SHP77 (cell line): ENCODE measurements at places on chromosomes 7 and 10.

DNA sequence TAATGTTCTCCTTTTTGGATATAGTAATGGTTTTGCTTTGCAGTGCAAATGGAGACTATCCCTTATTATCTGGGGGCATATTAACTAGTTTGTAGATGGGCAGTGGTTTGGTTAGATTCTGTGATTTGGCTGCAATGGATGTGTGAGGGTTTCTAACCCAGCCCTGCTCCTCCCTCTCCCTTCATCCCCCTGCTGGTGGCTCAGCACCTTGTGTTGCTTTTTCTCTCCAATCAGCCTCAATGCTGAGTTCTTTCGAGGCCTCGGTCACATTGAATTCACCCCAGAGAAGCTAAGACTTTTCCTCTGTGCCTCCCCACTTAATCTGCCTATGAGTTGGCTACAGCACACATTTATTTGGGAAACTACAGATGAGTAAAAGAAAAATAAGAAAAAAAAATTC, 120.0 kb downstream of the MALRD1 start:
- peak; percentile 17 for DNase-seq

- no peak for DNase-seq
Observed at GRCh38 chr10:97046456-97047082, 139.2 kb downstream of the SLIT1 start.

DNA sequence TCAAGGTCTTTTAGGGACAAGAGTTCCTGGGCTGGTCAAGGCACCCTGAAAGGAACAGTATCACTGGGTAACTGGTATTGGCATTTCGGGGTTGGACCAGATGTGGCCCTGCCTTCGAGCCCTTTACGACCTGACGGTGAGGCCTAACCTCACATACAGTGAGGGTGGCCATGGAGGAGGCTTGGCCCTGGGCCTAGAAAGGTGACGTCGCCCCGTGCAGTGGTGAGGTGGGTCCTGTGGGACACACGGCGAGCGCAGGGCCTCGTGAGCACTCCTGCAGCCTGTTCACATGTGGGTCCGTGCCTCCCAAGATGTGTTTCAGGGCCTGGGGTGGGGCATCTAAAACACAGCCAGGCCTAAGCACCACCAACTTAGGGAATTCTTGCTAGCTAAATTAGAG, 36.1 kb downstream of the CRHR2 start:
- no peak for DNase-seq

DNA sequence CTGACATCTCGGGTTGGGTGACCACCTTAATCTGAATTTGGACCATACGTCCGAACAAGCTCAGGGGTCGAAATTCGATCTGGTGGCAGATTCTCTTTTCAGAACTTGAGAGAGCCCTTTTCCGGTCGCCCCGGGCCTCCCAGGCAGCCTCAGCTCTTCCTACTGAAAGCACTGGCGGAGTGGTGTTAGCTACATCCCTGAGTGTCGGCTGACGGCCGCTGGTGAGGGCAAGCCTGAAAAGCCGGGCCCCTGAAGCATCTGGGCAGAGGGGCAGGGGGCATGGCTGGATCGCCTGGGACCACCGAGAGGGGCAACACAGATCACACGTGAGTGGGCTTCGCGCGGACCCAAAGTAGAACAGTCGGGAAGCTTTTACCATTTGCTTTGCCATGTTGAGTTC, 116.1 kb downstream of the SMURF1 start:
- DNase-seq = no peak

DNA sequence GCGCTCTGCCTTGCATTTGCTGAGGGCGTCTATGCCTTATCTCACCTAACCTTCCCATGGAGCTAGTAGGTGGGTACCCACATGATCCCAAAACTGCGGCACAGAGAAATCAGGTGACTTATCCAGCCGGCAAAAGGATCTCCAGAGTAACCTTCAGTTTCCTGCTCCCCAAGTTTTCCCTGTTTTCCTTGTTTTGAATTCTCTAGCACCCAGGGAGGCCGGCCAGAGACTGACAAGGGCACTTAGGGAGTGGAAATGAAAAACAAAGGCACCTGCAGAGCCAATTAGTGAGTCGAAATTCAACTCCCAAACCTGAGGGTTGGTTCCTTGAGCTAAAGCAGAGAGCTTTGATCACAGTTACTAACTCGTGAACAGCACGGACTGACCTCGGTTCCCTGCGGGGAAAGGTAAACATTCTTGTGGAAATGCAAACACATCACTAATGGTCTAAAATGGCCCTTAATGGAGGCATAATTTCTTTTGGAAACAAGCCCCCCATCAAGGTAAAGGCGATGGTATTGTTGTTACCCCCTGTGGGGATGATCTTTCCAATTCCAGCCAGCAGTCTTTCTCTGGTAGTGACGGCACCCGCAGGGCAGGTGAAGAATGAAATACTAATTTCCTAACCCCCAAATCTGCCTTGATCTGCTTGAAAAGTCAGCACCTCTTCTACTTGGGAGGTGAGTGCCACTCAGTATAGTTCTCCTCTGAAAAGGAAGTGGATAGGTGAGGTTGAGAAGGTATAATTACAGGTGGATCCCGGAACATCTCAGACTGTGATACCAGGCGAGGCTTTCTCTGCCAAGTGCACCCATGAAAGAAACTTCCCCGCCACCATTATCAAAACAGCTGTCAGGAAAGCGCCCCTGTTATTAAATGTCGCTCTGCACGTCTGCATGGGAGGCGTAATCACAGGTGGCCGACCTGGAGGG, 365.6 kb upstream of the AUTS2 start:
- DNase-seq = no peak

GRCh38 chr10:56181607-56182006, 179.5 kb downstream of the ZWINT start:
- no peak for DNase-seq

- DNase-seq = no peak
Observed at GRCh38 chr10:118925404-118926071, 104.0 kb upstream of the NANOS1 start.

- DNase-seq = no peak
Observed at GRCh38 chr7:69619635-69620034, 21.4 kb downstream of the AUTS2 start.

DNA sequence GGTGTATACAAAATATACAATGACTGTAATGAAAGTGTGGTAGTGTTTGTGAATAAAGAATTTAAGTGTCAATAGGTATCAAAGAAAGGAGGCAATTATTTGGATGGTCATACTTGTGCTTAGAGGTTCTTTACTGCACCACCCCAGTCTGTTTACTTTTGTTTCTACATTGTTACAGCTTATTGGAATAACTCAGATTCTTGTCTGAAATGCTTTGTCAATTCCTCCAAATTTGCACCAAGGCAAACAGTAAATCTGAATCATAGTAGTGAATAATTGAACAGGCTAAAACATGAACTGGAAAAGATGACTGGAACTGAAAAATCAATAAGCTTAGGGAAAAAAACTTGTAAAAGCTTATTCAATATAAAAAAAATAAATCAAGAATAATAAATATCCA, 319.2 kb downstream of the EXOC4 start:
- DNase-seq = no peak

DNA sequence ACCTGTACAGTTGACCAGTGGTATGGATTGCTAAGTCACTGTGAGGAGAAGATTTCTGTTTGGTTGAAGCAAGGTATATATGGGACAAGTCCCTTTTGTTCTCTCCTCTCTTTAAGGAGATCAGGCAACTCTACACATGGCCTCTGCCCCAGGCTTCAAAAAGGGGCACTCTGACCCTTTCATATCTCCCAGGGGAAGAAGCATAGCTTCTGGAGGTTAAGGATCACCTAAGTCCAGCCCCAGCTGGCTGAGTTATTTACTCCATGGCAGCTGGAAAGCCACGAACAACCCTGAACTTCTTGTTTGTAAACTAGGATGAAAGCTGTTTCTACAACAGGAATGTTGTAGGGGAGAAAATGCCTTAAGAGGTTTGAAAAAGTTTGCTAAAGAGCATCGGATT, 129.2 kb upstream of the FEZF1 start:
- no peak for DNase-seq

DNA sequence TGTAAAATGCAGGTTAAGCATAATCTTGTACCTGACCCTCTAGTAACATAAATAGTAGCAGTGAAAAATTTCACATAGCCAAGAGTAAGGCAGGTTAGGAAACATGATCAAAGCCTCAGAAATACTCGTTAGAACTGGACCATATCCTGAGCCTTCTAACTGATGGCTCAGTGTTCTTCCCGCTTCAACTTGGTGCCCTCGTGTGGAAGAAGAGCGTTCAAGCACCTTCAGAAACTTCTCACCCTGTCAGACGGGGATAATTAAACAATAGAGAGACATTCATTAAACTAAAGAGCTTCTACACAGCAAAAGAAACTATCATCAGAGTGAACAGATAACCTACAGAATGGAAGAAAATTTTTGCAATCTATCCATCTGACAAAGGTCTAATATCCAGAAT, 124.5 kb downstream of the MYOF start:
- peak; percentile 37 for DNase-seq

GRCh38 chr10:114015708-114016107, 28.0 kb upstream of the ADRB1 start:
- no peak for DNase-seq

DNA sequence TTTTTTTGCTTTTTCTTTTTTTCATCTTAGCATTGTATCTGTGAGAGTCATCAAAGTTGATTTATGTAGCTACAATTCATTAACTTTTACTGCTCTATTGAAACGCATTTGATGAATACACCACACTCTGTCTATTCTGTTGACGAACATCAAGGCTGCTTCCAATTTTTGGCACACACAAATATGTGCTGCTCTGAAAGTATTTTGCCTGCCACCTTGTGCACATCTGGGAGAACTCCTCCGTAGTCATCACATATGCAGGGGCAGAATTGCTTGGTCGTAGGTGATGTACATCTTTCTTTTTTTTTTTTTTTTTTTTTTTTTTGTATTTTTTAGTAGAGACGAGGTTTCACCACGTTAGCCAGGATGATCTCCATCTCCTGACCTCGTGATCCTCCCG, 796.8 kb downstream of the KCNMA1 start:
- DNase-seq = no peak

DNA sequence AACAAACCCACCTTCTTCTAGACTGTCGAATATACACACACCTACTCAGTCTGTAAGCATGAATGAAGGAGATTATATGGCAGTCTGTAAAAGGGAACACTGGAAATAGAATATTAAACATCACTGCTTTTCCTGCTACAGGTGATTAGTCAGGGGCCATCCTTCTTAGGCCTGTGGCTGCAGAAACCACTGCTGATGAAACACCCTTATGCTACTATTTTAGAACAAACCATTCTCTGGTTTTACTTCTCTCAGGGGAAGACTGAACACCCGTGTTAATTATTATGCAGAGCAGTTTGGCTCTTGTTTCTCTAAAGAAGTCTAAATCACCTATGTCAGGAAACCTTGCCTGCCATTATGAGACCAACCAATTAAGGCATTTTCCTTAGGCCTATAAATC, 351.1 kb upstream of the KLF6 start:
- no peak for DNase-seq

DNA sequence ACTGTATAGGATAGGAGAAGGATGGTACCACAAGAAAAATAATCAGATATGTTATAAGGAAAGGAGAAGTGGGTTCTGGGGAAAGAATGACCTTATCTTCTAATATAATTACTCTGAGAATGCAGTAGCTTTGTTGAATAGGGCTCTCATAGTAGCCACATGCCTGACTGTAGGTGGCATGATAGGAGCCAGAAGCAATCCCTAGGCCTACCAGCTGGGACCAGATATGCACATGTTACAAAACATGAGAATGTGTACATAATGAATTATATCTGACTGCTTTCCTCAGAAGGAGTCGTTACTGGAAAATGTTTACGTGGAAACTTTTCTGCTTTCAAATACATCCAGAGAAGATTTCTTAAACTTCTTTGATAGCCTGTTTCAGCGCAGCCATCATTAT, 53.2 kb upstream of the FAM3C start:
- no peak for DNase-seq

DNA sequence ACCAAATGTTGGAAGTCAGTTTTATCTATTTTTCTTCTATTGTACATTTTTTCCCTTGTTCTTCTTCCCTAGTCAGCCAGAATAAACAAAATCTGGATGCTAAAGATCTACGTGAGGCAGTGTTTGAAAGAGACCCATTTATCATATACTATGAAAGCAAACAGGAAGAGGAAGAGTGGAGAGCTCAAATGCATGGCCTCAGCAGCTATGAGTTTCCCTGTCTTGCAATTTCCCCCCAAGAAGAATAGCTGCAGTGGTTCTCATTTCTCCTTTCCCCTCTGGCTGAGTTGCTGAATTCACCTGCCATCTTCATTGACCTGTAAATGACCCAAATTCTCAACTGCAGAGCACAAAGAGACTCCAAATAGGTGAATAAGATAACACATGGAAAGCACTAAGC, 347.1 kb upstream of the NRP1 start:
- DNase-seq = no peak

DNA sequence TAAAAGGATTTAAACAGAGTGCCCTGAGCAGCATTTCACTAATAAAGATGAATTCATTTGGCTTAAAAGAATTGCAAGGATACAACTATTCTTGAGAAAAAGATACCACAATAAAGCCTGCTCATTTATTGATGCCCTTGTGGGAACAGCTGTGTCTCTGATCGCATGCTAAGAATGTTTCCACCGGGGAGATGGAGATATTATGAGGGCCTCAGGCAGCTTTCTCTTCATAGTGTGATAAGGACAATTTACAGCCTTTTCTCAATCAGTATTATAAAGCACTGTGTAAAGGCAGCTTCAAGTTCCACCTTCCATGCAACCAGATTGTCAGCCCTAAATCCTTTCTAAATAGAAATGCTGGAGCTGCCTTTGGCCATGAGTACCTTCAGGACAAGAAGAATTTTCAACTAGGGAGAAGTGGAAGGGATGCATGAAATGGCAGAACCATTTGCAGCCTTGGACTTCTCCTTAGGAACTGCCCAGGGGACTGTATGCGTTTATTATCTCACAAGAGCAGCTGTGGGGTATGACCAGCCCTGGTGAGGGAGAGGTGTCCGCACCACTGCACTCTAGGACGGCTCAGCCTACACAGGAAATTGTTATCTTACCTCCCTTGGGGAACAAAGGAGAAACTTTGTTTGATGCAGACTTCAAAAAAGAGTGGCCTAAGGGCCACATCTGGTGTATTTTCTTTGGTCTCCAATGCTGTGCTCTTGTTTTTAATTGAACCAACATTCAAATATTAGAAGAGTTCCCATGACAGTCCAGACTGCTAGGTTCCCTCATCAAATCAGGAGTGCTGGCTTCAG, 116.9 kb upstream of the PCGF5 start:
- DNase-seq = no peak

- DNase-seq = no peak
Observed at GRCh38 chr7:131633342-131633843, 77.0 kb upstream of the PODXL start.

DNA sequence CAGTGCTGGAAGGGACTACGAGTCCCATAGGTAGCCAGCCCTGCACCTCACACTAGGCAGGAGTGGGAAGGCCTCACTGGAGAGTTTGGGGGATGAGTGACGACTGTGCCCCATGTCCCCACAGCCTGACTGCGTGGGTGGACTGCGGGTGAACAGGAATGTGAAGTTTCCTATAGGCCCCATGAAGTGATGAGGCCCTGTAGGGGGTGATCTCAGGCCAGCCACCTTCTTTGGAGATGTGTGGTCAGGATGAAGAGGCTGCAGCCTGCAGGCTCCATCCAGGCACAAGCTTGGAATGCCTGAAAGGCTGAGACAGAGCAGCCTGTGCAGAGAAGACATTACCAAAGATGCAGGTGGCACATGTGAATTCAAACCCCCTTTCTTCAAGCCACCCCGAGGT, 94.9 kb downstream of the CPXM2 start:
- DNase-seq = no peak

GRCh38 chr7:26413007-26413691, 121.5 kb downstream of the SNX10 start:
- DNase-seq = peak; percentile 97

GRCh38 chr7:45221896-45222604, 64.5 kb downstream of the RAMP3 start:
- DNase-seq = no peak
